ENCODE measurements at places on chromosomes 5 and 9. TPM values are rescaled to one million over a fixed set of nuclear protein-coding genes. Genes with fewer than 3 reads are reported as not detected.

The DRD1 gene
- total RNA-seq = 0.58 TPM

The TCF7 gene
- total RNA-seq = 7.0 TPM

The SLC34A1 gene
- not detected for total RNA-seq

The FOXD4L6 gene
- not detected for total RNA-seq

Measured in upper lobe of right lung (tissue), 1 donor.